ENCODE measurements at places on chromosomes 1 and 21.

GRCh38 chr1:12314333-12314903 lies 84.6 kb downstream of the VPS13D start:
- DNase-seq = no peak

DNA sequence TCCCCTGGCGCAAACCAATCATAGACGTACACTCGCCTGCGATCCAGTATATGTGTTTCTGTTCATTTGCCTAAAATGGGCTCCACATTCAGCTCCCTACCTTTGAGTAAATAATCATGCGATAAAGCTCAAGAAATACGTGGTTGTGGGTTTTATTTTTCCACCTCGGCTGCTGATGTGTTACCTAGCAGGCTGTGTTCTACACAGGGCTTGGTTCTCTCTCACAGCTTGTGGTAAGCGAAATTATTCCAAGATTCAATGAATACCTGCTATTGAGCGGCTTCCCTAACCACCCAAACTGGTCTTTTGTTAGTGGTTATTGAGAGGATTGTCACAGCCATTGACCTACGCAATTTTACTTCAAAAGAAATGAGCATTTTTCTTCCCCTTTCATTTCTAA lies 180.2 kb downstream of the PBX1 start:
- no peak for DNase-seq

- DNase-seq = no peak
These were observed 364.6 kb downstream of the DISC1 start for GRCh38 chr1:231991231-231991630.

DNA sequence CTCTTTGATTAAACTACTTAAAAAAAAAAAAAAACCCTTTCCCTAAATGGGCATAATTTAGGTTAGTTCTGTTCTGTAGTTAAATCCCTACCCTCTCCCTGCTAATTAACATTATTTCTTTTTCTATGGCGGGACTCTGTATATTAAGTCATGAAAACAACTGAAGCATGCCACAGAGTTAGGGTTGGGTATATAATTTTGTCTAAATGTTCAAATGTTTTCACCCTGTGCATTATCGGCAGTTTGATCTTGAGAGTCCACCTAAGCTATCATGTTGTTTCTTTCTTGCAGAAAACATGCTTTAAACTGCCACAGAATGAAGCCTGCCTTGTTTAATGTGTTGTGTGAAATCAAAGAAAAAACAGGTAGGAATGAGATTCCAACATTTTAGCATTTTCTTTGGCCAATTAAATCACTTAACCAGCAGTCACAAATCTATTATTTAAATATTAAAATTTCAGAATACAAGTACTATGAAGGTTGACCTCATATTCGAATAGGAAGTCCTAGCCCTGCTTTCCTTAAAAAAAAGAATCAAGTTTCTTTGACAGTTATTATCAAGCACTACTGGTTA lies 4.0 kb downstream of the PBX1 start:
- no peak for DNase-seq

DNA sequence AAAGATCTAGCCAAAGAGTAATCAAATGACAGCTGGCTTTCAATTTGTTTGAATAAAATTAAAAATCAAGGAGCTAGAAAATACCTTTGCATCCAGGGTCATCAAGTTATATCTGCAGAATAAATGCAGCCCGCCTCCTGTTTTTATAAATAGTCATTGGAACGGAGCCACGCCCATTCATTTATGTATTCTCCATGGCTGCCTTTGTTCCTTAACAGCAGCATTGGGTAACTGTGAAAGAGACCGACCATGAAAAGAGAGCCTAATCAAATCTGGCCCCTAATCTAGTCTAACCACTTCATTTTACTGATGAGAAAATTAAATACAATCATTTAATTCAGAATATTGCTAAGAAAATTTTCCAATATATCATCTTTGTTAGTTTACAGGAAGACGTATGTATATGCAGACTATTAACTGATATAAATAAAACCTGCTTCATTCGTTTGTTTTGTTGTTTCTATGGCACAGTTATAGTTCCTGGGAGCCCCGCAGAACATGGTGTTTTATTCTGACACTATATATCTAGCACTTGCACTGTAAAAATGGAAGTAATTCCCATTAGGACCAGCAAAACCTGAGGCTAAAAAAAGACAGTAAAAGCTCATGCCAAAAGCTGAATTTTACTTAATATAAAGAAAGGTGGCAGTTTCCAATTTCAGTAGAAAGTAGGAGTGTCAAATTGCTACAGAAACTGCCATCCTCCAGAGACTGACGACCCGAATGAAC lies 111.8 kb upstream of the PALMD start:
- no peak for DNase-seq

DNA sequence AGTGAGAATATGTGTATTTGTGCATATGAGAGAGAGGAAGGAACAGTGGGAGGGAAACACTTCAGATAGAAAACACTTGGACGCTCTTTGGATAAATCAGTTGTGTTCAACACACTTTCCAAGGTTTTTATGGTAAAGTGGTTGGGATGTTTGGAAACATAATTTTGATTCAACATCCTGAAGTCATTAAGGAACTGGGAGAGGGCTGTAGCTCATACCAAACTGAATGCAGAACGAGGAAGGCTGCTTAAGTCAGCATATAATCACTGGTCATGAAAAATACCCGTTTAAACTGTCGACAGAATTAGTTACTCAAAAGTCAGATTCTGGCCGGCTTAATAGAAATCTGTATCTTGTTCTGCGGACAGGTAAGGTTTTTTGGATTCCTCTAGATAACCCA lies 14.9 kb downstream of the LIX1L start:
- no peak for DNase-seq

DNA sequence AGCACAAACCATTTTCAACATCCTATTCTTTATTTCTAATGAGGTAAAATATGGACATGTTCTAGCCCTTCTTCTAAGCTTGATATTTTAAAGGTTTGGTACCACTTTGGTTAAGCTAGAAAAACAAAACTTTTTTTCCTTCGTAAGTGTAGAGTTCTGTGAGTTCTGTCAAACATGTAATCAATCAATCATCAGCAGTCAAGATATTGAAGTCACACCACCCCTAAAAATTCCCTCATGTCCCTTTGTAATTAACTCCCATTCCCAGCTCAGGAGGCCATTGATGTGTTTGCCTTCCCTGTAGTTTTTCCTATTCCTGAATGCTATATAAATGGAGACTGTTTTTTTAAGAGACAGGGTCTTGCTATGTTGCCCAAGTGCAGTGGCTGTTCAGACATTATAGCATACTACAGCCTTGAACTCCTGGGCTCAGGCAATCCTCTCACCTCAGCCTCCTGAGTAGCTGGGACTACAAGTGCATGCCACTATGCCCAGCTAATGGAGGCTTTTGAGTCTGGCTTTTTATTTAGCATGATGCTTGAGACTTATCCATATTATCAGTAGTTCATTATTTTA lies 23.0 kb downstream of the IVNS1ABP start:
- DNase-seq = no peak

- no peak for DNase-seq
These were observed 51.4 kb downstream of the GRIK1 start for GRCh38 chr21:29888437-29888836.

- DNase-seq = no peak
These were observed 133.1 kb downstream of the LRRC40 start for GRCh38 chr1:70072231-70072751.

DNA sequence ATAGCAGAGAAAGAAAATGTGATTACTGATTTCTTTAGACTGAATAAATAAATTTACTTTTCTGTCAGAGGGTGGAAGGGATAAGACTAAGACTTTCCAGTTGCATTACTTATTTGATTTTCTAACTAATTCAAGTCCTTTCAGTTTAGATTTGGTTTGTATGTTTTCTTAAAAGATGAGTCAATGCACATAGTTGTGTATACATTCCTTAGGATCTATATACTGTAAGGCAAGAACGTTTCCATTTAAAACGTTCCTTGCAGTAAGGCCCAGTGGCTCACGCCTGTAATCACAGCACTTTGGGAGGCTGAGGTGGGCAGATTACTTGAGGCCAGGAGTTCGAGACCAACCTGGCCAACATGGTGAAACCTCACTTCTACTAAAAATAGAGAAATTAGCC lies 14.5 kb upstream of the SERTAD4 start:
- DNase-seq = no peak

GRCh38 chr1:217668351-217668940 lies 37.3 kb downstream of the SPATA17 start:
- DNase-seq = no peak

DNA sequence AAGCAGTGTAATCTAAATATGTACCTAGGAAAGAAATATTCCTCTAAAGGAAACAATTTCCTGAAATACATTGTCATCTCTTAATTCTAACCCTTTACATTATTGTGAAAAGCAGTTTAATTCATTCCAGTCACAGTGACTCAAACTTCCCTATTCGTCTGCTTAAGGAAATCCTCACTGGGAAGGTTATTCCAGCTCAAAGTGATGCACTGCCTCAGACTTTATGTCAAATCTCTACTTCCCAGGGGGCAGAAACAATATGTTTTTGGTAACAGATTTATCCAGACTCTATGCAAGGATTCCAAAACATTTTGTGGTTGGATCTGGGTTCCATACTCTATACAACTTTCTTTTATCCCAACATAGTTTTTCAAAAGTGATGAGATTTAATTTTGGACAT lies 145.2 kb downstream of the NTMT2 start:
- DNase-seq = no peak

GRCh38 chr1:6205849-6206519 lies at the start of gene RNF207:
Gene RNF207, plus strand, starts transcription at chr1:6206119. Its CDS starts 417 bp downstream, at chr1:6206536.
- peak; percentile 81 for DNase-seq

- no peak for DNase-seq
These were observed 18.5 kb downstream of the CHIT1 start for GRCh38 chr1:203210988-203211387.

DNA sequence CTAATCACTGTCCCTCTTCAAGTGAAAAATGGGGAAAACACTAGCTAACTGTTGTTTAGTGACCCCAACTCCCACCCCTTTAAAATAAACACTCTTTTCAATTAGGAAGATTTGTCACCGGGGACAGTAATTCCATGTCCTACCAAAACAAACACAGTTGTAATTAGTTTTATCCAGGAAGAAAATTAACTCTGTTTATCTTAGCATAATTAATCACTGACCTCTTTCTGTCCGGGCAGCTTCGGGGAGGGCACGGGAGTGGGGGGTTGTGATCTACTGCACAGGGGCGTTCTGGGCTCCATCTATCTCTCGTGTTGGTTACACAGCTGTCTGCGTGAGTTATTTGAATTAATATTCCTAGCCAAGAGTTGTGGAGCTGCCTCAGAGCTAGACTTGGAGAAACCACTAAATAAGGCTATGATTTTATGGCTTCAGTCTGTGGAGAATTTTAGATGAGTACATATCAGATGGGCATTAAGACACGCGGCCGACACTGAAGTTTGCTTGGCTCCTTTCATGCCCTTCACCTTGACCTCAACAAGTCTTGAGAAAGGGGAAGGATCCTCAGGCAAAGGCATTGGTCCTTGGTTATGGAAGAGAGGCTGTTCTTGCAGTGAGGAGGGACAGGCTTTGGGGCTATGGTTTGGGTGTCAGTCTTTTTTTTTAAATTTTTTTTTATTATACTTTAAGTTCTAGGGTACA lies 102.0 kb upstream of the TRABD2B start:
- DNase-seq = no peak

Measured in left hindlimb (tissue), 1 donor.